ENCODE measurements at places on chromosomes 11 and 22. TPM values are rescaled to one million over a fixed set of nuclear protein-coding genes. Genes with fewer than 3 reads are reported as not detected.

SOX10 gene
- total RNA-seq: 0.16 TPM

CELSR1 gene
- 21.2 TPM for total RNA-seq

- DNase-seq: no peak
These were observed 92.4 kb upstream of the BID start for GRCh38 chr22:17866621-17867020.

- DNase-seq: no peak
These were observed 16.4 kb upstream of the KCTD14 start for GRCh38 chr11:78039391-78039918.

- no peak for DNase-seq
These were observed 28.4 kb upstream of the SCN3B start for GRCh38 chr11:123682696-123683410.

DNA sequence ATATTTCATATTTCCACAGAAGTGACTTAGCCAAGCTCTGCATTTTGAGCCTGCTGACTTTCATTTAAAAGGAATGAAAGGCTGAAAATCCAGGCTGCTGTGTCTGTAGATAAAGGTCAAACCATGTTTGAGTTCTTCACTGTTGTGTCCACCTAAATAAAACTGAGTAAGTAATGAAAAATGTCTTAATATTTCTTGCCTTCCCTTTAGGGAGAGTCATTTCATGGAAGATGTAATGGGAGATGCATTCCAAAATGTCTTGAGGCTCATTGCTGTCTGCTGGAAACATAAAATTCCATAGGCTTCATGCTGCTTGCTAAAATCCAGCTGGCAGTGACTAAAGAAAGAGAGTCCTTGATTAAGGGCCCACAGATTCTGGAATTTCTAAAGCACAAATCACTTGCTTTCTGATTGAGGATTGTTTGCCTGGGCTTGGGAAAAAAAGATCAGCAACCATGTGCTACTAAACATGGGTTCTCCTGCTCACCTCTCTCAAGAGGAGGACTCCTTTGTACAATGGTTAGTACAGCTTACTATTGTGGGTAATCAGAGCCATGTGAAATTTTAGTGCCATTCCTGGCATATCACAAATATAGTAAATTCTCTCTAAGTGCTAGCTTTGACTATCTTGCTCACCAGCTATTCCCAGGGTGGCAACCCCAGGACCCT lies 56.9 kb downstream of the PANX1 start:
- no peak for DNase-seq

- no peak for DNase-seq
These were observed 14.3 kb downstream of the PI4KA start for GRCh38 chr22:20844055-20845037.

Measured in breast epithelium (tissue), 4 donors.